GDM1 (cell line): ENCODE measurements at places on chromosomes 1 and 21.

DNA sequence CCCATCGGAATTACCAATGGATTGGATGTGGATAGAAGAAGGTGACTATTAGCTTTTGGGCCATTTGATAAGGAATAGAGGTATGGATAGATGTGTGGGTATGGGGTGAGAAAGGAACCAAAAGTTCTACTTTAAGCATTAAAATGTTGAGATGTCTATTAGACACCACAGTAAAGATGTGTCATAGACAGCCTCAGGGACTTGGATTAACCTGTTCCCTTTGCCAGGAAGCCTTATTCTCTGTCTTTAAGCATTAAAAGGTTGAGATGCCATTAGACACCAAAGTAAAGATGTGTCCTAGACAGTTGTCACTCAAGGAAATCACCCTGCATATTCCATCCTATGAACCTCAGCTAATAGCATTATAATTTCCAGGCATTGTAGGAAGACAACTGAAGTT, 11.0 kb upstream of the DENND1B start:
- DNase-seq: no peak

- DNase-seq: no peak
Observed at GRCh38 chr1:63887809-63888208, 114.0 kb downstream of the ROR1 start.

DNA sequence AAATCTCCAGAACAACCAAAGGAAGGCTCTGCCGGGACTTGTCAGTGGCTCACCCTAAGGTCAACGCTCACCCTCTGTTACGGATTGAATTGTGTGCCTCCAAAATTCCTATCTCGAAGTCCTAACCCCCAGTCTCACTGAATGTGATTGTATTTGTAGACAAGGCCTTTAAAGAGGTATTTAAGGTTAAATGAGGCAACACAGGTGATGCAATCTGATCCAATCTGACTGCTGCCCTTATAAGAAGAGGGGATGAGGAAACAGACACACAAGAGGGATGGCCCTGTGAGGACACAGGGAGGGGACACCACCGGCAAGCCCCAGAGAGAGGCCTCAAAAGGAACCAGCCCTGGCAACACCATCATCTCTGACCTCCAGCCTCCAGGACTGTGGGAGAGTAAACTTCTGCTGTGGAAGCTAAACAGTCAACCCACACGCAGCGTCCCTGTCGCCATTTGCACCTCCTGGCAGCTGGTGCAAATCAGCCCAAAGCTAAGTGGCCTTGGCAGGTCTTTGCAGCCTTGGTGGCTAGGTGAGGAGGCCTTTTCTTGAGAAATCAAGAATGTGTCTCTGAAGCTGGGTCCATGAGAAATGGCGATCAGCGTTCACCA, 24.2 kb downstream of the UBASH3A start:
- DNase-seq: no peak

DNA sequence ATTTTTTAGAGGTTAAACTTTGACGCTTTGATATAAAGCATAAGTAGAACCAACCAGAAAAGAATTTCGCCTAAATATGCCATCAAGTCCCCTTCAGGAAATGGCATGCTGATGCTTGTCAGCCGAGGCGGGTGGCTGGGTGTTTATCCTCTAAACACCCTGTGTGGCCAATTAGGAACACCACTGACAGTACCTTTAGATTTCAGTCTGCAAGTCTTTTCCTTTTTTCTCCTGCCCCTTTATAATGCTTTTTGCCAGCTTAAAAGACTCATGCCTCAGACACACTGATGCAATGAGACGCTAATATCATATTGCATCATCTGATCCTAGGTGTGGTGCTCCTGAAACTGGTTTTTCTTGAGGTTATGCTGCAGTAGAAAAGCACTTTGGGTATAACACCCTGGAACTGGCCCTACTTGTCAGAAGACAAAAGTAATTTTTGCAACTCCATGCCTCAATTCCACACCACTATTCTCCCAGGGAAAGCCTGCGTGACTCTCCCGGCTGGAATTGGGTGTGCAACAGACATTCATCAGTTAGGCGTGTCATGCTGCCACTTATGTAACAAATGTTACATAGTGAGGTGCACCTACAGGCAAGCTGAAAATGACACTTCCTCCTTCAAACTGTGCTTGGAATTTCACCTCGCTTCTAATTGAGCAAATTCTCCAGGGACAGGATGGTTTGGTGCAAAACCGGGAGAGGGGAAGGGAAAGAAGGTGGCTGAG, 2.0 kb upstream of the RCC2 start:
- no peak for DNase-seq

DNA sequence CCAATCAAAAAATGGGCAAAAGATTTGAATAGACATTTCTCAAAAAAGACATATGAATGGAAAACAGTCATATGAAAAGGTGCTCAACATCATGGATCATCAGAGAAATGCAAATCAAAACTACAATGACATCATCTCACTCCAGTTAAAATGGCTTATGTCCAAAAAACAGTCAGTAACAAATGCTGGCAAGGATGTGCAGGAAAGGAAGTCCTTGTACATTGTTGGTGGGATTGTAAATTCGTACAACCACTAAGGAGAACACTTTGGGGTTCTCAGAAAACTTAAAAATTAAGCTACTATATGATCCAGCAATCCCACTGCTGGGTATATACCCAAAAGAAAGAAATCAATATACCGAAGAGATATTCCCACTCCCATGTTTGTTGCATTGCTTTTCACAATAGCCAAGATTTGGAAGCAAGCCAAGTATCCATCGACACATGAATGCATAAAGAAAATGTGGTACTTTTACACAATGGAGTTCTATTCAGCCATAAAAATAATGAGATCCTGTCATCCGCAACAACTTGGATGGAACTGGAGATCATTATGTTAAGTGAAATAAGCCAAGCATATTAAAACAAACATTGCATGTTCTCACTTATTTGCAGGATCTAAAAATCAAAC, 17.9 kb downstream of the GBP5 start:
- no peak for DNase-seq

DNA sequence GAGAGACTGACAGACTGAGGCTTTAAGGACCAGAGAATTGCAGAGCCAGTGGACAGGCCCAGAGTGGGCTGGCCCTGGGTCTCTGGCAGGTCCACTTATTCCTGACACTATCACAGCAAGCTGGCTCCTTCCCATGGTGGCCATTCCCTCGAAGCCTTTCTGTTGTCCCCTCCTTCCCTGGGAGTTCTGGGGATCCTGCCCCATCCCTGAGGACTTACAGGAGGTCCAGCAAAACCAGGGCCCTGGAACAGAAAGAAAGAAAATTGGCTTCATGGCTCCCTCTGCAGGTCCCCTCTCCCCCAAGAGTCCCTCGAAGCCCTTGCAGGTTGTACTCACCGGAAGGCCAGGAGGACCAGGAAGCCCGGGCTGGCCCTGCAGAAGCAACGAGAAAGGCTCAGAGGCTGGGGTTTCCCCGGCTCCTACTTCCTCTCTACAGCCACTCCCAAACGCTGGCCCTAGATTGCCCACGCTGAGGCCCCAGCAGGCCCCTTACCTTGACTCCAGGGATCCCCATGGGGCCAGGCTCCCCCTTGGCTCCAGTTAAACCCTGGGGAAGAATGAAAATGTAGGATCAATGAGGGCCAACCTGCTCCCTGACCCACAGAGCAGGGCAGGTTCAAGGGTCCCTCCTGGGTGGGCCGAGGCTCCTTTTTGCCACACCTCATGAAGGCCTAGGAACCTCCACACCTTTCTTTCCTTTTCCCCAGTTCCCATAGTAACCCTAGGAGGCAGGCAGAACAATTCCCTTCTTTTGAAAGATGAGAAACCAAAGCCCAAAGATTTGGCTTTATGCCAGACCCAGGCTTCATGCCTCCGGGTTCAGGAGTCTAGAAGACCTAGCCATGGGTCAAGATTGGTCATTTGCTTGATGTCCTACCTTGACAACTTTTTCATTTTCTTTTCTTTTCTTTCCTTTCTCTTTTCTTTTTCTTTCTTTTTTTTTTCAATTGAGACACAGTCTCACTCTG, 4.6 kb downstream of the COL9A2 start:
- DNase-seq: no peak

DNA sequence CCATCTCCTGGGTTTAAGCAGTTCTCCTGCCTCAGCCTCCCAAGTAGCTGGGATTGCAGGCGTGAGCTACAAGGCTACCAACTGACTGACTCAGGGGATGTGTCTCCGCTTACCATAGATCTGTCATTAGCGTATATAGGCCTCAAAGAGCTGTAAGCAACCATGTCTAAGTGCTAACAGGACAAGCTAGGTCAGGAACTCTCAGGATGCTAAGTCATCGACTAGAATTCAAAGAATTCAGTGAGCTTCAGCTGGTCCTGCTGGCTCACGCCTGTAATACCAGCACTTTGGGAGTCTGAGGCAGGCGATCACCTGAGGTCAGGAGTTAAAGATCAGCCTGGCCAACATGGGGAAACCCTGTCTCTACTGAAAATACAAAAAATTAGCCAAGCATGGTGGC, 29.5 kb downstream of the CAPN2 start:
- no peak for DNase-seq

- DNase-seq: no peak
Observed at GRCh38 chr1:182587666-182588499, 1.2 kb downstream of the RNASEL start.

GRCh38 chr1:84803604-84804003, 89.4 kb downstream of the LPAR3 start:
- DNase-seq: no peak
